Nephron progenitor cell (in vitro differentiated cells): ENCODE measurements at places on chromosomes 11 and 22.
A peak's percentile ranks its signal among the peaks of the same experiment; 100 is the strongest.

DNA sequence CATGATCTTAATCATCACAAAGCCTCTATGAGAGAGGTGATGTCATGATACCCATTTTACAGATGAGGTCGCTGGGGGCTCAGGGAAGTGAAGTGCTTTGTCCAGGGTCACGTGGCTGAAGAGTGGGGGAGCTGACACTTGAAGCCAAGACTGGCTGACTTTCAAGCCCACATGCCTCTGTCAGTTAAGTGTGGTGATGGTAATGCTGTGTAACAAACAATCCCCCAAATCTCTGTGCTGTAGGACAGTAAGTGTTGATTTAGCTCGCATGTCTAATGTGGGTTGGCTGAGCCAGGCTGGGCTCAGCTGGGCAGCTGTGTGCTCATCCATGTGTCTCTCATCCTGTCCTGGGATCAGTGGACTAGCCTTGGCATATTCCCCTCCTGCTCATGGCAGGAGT, 87.1 kb upstream of the GRK3 start:
- no peak for DNase-seq

GRCh38 chr22:21102659-21103267, 57.0 kb downstream of the LRRC74B start:
- DNase-seq, result peak; percentile 93

- no peak for DNase-seq
These were observed 64.5 kb upstream of the LDLRAD3 start for GRCh38 chr11:35879361-35879760.

- no peak for DNase-seq
These were observed 752.7 kb downstream of the METTL15 start for GRCh38 chr11:28860893-28861292.

- DNase-seq, result no peak
These were observed 27.6 kb upstream of the LIPT2 start for GRCh38 chr11:74520927-74521665.

DNA sequence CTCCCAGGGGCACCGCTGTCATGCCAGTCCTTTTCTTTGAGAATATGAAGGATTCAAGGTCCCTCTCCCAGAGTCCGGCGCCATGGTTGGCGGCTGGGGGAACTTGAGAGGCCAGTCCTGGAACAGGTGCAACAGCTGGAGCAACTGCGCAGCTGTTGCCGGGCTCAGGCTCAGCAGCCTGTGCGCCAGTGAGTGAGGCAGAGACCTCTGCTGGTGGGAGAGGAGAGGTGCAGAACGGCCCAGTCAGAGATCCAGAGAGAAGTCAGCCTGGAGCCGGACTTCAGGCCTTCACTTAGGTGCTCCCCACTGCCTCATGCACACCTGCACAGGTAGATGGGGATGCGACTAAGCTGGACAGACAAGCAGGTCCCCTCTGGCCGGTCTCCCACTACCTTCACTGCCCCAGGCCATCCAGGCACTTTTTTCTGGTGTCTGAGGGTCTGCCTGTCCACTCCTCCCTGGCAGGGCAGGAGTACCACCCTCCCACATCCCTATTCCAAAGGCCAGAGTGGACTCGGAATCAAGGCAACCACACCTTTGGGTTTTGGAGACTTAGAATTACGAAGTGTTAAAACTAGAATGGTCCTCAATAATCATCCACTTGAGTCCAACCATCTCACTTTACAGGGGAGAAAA, 4.6 kb downstream of the CHRDL2 start:
- DNase-seq, result peak; percentile 73

DNA sequence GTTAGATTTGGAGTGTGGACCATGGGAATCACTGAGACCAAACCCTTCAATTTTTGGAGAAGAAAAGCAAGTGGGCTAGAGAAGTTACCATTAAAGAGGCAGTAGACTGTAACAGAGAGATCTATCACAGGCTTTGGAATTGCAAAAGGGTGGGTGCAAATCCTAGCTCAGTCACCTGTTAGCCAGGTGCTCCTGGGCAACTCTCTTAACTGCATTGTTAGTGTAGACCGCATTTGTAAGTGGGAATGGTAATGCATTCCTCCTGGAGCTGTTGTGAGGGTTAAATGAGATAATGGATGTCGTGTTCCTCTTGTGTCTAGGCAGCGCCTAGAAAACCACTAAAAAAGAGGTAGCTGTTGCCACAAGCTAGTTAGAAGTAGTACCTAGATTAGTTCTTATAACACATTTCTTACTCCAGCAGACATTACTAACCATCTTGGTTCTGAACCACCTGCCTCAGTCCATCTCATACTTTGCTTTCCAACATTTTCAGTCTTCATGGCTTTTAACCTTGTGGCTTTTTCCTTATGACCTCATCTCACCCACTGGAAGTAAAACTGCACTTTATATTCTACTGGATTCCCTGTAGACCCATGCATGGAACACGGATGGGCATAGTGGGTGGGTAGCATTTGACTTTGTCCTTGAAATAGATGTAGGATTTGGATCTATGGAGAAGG, 153.0 kb downstream of the HIPK3 start:
- no peak for DNase-seq

DNA sequence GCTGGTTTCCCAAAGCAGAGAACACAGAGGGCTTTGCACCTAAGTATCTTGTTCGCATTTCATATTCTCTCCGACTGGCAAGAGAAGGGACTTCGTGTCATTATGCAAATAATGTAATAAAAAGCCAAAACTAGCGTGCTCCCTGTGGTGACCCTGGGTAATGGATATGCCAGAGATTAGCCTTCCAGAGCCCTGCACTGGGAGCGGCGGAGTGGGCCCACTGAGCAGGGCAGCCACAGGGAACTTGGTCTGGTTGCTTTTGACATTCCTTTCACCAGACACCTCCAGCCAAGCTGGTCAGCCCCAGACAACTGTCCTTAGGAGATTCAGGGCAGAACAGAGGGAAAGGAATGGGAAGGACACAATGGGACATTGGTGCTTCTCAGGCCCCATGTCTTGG, 56.1 kb downstream of the FLI1 start:
- DNase-seq, result no peak

DNA sequence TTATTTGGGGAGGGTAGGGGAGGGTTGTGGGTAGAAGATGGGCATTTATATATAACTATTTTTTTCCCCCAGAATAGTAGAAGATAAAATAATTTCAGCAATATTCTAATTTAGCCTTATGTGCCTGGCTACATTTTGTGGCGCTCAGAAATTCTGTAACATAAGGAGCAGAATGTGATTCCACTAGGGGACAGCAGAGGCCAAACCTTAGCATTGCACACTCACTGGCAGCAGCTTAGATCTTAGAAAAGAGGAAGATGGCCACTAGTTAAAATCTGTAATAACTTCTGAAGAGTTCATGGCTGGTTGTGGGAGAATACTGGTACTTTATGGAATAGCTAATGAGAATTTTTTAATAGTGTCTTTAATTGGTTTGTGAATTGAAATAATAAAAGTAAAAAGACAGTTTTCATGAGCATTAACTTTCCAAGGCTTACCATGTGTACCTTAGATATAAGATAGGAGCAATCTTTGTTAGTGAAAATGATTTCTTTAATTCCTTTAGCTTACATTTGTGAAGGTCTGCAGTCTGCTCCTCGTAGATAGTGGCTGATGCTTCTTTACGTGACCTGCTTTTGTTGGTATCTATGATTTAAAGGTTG, 33.1 kb downstream of the DDX10 start:
- peak; percentile 42 for DNase-seq

DNA sequence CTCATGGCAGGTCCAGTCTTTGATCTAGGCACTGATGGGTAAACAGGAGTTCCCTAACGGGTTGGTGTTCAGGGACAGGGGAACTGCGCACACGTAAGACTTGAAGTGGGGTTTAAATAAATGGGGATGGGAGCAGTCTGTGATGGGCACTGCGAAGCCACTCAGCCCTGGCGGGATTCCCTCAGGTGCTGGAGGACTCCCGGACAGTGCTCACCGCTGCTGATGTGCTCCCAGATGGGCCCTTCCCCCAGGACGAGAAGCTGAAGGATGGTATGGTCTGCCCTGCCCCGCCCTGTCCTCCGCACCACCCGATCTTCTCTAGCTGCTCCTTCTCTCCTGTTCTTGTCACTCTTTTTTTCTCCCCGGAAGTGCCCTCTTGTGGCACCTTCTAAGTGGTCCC, 9.5 kb downstream of the CCDC134 start:
- no peak for DNase-seq

- DNase-seq, result peak; percentile 86
These were observed at the start of gene LRP4 for GRCh38 chr11:46918083-46918787. Gene LRP4 (minus strand): TSS chr11:46918550. CDS start chr11:46918379, 171 bp downstream.

DNA sequence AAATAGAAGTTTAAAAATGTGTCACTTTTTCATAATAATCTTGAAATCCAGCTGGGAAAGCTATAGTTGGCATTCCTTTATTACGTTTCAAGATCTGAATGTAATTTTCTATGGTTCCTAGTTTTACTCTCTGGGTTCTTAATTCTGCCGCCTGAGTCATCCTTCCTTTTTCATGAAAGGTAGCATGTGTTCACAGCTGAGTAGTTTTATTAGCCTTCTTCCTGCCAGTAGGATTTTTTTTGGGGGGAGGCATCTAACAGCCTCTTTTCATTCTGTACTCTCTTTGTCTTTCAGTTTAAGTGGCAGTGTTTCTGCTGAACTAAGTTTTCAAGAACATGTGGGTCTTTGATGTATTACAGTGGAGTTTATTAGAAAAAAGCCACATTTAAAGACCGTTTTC, 36.5 kb downstream of the OR2AG2 start:
- DNase-seq, result no peak

DNA sequence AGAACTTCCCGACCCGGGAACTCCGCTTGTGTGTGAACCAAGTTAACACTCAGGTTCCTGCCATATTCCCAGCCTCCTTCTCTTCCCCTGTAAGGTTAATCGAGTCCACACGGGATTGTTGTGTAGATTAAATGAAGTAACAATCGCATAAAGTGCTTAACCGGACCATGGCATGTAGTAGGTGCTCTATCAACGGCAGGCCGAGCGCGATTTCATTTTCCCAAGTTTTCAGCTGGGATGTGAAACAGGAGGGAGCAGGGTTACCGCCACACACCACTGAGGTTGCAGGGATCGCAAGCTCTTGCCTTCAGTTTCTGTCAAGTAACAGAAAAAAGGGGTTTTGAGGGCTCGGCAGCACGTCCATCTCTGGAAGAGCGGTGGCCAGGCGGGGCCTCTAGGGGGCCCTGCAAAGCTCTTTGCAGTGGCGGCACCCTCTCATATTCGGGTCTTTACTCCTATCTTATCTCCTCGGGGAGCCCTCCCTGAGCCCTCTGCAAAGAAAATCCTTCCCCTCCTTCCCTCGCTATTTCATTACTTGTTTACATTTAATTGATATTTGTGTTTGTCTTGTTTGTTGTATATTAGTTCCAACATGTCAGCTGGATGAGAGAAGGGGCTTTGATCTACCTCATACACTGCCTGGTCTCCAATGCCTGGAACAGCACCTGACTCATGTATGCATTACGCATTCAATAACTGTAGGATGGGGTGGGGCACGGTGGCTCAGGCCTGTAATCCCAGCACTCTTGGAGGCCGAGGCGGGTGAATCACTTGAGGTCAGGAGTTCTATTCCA, 816 bp upstream of the PLEKHA7 start:
- DNase-seq, result peak; percentile 22

- peak; percentile 4 for DNase-seq
These were observed 314.4 kb downstream of the CASP12 start for GRCh38 chr11:104583857-104584256.

- DNase-seq, result no peak
These were observed 201.4 kb downstream of the MAML2 start for GRCh38 chr11:96141626-96142025.

- DNase-seq, result no peak
These were observed 7.9 kb upstream of the C1QTNF6 start for GRCh38 chr22:37195921-37196320.

GRCh38 chr11:93133488-93134109, 64.2 kb downstream of the SLC36A4 start:
- no peak for DNase-seq

DNA sequence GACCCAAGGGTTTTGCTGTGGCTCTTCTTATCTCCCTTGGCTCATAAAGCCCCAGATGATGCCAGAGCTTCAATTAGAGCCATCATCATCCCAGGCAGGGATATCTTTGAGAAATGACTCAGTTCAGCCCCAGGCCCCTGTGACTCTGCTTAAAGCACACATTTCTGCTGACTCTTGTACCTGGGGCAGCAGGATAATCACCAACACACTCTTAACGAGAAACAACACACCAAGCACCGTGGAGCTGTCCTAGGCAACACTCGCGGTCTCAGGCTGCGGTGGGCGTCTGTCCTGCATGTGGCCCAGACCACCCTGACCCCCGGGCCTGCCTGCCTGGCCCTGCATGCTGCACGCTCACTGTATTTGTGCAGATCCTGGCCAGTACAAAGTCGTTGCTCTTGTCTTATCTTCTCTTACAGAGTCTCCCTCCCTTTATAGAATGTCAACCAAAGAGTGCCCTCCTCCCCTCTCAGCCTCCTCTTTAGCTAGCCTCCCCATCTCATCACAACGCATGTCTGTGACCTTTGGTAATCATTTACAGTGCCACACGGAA, 114.2 kb upstream of the PARVA start:
- DNase-seq, result no peak

GRCh38 chr11:76708972-76709660, 38.6 kb upstream of the LRRC32 start:
- DNase-seq, result no peak

- DNase-seq, result no peak
These were observed 11.6 kb downstream of the ATG13 start for GRCh38 chr11:46628961-46629360.

- DNase-seq, result no peak
These were observed 4.7 kb upstream of the B3GAT1 start for GRCh38 chr11:134416726-134417125.

- peak; percentile 90 for DNase-seq
These were observed 1.5 kb upstream of the KLHDC7B start for GRCh38 chr22:50544078-50544745.

GRCh38 chr11:9688716-9689511, 25.0 kb downstream of the SWAP70 start:
- DNase-seq, result peak; percentile 36

GRCh38 chr22:39529487-39529851, 3.1 kb downstream of the RPS19BP1 start:
- DNase-seq, result no peak

DNA sequence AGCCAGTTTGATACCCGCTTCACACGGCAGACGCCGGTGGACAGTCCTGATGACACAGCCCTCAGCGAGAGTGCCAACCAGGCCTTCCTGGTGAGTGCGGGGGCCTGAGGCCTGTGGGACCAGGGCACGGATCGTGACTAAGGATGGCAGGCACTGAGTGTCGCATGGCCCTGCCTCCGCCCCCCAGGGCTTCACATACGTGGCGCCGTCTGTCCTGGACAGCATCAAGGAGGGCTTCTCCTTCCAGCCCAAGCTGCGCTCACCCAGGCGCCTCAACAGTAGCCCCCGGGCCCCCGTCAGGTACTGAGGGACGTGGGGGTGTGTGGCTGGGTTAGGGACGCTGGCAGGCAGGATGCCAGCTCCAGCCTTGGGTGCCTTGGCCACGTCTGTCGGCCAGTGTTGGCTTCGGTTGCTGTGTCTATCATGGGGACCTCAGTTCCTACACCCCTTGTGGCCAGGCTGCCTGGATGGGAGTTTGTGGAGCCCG, 3.0 kb downstream of the PTPRCAP start:
- DNase-seq, result no peak

DNA sequence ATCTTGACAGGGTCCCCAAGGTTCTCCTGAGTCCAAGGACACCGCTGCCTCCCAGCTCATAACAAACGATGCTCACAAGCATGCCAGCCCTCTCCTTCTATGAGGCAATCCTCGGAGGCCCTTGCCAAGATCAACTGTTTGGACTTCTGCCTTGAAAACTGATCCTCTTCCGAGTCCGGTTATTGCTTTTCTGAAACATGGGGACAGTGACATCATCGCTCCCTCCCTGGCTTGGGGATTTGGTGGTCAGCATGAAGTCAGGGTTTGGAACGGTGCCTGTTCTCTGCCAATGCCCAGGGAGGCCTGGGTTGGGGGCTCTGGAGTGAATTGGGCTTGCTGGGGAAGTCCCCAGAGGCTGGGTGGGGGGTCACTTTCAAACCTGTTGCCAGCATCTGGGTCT, 149.3 kb downstream of the FBXO7 start:
- DNase-seq, result no peak
